ENCODE measurements at places on chromosomes 16 and 17. TPM values are rescaled to one million over a fixed set of nuclear protein-coding genes. Genes with fewer than 3 reads are reported as not detected.

DNA sequence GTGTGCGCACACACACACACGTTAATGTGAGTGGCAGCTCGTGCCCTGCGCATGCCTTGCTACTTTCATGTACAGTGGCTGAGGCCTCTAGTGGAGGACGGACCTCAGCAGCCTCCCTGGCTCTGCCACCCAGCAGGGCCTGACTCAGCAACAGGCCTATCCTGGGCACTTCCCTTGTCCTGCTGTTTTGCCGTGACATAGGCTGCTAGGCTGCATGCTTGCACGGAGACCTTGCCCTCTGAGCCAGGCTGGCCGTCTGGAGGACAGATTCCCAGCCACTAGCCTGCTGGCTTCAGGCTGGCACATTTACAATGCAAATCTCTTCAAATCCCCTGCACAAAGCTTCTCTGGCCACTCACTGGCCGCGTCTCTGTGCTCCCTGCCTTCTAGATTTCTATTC is 9.5 kb downstream of the RNF213 start:
- H3K36me3 ChIP-seq = no peaks in the 10 kb centered on the region
- H3K27ac ChIP-seq = no peak overlapping the region
- no peak overlapping the region for H3K4me3 ChIP-seq

DNA sequence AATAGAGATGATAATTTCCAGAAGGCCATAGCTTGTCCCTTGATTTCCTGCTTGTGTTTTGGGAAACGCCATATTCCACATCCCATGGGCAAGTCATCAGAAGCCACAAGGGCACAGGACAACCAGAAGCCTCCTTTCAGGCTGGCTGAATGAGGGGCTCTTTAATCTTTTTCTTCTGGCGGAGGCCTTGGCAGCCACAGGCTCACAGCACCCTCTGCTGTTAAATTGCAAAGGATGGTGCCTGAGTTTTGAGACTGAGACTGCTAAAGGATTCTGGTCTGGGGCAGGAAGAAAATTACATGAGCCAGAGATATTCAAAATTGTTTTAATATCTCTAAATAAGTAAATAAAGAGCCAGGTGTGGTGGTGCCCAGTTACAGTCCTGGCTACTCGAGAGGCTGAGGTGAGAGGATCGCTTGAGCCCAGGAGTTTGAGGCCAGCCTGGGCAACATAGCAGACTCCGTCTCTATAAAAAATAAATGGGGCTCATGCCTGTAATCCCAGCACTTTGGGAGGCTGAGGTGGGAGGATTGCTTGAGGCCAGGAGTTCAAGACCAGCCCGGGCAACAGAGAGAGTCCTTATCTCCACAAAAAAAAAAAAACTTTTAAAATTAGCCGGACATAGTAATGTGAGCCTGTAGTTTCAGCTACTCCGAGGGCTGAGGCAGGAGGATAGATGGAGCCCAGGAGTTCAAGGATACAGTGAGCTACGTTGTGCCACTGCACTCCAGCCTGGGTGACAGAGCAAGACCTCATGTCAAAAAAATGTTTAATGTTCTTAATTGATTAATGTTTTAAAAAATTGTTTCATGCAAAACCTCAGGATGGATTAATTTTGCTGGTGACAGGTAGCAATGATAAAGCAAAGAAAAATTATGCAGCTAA is 26.3 kb downstream of the AARSD1 start:
- no peaks in the 10 kb centered on the region for H3K27me3 ChIP-seq
- H3K27ac ChIP-seq = no peak overlapping the region
- H3K4me3 ChIP-seq = no peak overlapping the region
- DNase-seq = peak; percentile 32
- H3K36me3 ChIP-seq = no peaks in the 10 kb centered on the region

- no peak overlapping the region for H3K4me3 ChIP-seq
- H3K27me3 ChIP-seq = no peaks in the 10 kb centered on the region
- H3K4me1 ChIP-seq = no peaks in the 10 kb centered on the region
- no peak overlapping the region for H3K27ac ChIP-seq
Measured at GRCh38 chr17:55324296-55324978, 59.7 kb downstream of the HLF start.

DNA sequence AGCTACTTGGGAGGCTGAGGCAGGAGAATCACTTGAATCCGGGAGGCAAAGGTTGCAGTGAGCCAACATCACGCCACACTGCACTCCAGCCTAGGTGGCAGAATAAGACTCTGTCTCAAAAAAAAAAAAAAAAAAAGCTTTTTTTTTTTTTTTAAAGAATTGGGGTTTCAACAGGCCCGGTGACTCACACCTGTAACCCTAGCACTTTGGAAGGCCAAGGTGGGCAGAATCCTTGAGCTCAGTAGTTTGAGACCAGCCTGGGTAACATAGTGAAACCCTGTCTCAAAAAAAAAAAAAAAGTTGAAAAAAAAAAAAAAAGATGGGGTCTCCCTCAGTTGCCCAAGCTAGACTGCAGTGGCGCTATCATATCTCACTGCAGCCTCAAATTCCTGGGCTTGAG is 6.6 kb upstream of the HEXIM2 start:
- no peaks in the 10 kb centered on the region for H3K27me3 ChIP-seq
- no peak overlapping the region for H3K4me3 ChIP-seq
- DNase-seq = no peak
- H3K36me3 ChIP-seq = no peaks in the 10 kb centered on the region
- H3K27ac ChIP-seq = no peak overlapping the region

DNA sequence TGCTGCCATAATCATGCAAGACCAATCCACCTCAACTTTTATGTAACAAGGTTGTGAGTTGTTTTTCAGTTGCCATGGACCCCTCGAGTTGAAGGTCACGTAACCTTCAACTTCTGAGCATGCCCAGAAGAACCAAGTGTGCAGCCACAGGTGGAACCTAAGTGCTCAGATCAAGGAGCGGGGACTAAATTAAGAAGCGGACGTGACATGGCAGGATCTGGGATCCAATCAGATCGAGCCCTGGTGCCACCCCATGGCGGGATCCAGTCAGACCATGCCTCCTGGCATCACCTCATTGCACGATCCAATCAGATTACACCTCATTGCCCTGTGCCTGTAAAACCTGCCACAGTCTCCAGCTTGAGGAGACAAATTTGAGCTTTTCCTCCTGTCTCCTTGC is 204.5 kb upstream of the CDH5 start:
- H3K4me3 ChIP-seq = no peak overlapping the region
- no peaks in the 10 kb centered on the region for H3K4me1 ChIP-seq
- no peak overlapping the region for H3K27ac ChIP-seq

RCVRN gene
- 0.63 TPM for total RNA-seq

BAIAP2 gene
- 67.5 TPM for total RNA-seq
